ENCODE measurements at places on chromosomes 1 and 21.

- DNase-seq, result no peak
Measured at GRCh38 chr21:20451046-20451445, 547.2 kb upstream of the NCAM2 start.

GRCh38 chr21:38455403-38455802, 42.9 kb downstream of the ERG start:
- no peak for DNase-seq

- no peak for DNase-seq
Measured at GRCh38 chr1:224718470-224719053, 102.4 kb downstream of the CNIH3 start.

DNA sequence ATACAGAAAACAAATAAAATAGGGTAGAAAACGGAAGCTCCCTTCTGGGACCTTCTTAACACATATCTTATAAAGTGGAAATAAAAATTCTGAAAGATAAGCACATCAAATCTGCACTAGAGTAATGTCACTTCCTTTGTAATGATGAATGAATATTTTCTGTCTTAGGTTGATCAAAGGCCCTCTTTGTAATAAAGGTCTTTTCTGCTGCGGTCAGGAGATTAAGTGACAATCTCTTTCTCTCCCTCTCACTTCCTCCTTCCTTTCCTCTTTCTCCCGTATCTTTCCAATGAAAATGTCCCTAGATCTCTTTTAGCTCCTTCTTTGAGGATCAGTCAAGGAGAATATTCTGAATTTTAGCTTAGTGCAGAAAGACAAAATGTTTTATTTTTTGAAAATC, 33.8 kb downstream of the TMCO1 start:
- no peak for DNase-seq

DNA sequence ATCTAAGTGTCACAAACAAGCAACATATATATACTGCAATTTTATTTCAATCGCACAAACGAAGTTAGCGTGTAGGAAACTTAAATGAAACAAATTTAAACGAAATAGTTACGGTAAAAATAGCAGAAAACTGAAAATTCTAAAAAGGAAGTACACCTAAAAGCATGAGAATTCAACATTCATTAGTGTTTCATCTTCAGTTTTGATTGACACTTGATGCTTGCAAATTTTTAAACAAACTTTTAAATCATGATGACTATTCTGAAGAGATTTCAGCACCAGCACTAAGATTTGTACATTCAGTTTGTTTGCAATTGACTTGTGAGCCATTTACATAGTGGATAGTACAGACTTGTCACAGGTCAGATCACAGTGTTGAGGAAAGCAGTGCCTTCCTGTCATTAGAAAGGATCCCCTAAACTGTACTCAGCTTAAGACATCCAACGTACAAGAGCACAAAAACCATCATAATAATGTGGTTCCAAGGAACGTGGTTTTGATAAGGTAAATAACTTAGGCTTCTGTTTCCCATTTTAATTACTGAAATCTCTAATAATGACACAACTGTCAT, 67.0 kb upstream of the LBR start:
- DNase-seq, result no peak

Data from breast epithelium (tissue), 4 donors.